ENCODE measurements at places on chromosomes 2 and 18.

DNA sequence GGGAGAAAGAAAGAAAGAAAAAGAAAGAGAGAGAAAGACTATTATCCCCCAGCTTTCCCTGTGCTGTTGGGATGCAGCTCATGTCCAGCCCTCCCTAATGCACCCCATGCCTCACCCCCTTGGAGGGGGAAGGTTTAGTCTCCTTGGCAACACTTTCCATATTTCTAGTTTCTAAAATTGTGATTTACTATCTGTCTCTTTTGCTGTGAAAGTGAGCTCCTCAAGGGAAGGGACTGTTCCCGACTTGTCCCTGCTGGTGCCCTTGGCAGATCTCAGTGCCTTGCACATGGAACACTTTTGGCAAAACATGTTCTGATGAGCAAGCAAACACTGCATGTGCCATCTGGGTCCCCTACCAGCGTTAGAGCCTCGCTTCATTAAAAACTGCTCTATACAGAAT is 11.7 kb upstream of the NAPG start:
- DNase-seq = no peak

- peak; percentile 33 for DNase-seq
Observed at GRCh38 chr2:199955007-199955338, 318 bp downstream of the TYW5 start.

GRCh38 chr2:239311132-239312040 is 89.4 kb downstream of the HDAC4 start:
- DNase-seq = no peak

GRCh38 chr2:168639441-168639898 is 163.0 kb upstream of the NOSTRIN start:
- peak; percentile 38 for DNase-seq

- no peak for DNase-seq
Observed at GRCh38 chr2:84052043-84052442, 407.0 kb downstream of the SUCLG1 start.

DNA sequence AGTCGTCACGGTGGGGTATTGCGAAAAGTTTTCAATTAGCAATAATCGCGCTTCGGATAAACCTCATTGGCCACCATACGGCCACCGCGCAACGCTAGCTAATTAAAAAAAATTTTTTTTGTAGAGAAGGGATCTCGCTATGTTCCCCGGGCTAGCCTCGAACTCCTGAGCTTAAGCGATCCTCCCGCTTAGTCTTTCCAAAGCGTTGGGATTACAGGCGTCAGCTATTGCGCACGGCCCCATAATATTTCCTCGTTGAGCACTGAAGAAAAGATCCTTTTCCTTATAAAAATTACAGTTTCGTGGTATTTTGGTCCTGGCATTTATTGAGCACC is 759 bp upstream of the ACTR1B start:
- no peak for DNase-seq

- DNase-seq = no peak
Observed at GRCh38 chr2:240894006-240894405, 1.9 kb downstream of the MAB21L4 start.

Data from HFFc6 (cell line).